ENCODE measurements at places on chromosomes 4 and X.

DNA sequence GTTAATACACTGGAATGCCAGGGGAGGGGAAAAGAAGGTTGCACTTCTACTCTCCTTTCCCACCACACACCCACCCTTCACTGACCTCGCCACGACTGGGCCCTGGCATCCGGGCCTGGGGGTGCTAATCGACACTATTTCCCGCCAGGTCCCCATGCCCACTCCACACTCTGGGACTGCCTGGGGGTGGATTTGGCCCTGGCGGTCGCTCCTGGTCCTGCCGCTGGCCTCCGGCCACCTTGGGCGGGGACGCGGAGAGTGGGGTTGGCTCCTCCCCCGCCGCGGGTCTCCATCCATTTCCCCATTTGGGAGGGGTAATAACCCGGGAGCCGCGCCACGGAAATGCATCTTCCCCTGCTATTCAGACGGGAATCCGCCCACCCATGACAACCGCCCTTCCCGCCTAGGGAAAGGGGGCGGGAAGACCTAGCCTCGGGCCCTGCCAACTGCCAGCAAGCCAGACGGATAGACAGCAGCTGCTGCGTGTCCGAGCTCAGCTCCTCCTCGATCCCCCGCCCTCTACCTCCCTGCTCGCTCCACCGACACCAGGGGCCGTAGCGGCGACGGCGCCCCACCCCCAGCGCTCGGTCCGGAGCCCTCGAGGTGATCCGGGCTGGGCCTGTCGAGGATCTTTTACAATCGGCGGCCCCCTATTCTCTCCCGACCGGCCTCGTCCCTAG, 78.1 kb downstream of the RLIM start:
- peak; percentile 4 for DNase-seq

DNA sequence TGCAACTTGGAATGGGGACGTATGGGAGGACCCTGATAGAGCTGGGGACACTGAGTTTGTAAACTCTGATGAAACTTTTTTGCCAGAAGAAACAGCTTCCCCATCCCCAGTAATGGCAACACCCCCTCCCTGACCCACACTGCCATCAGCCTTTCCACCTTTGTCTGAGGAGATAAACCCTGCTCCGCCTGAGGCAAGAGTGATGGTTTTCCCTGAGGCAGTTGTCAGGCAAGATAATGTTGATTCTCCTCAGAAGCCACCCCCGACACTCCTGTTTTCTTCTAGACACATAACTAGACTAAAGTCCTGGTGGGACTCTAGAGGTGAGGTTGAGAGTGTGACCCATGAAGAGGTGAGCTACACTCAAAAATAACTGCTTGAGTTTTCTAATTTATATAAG, 71.9 kb upstream of the STK26 start:
- DNase-seq, result no peak

- no peak for DNase-seq
Observed at GRCh38 chr4:14234307-14234706, 606.8 kb upstream of the BOD1L1 start.

DNA sequence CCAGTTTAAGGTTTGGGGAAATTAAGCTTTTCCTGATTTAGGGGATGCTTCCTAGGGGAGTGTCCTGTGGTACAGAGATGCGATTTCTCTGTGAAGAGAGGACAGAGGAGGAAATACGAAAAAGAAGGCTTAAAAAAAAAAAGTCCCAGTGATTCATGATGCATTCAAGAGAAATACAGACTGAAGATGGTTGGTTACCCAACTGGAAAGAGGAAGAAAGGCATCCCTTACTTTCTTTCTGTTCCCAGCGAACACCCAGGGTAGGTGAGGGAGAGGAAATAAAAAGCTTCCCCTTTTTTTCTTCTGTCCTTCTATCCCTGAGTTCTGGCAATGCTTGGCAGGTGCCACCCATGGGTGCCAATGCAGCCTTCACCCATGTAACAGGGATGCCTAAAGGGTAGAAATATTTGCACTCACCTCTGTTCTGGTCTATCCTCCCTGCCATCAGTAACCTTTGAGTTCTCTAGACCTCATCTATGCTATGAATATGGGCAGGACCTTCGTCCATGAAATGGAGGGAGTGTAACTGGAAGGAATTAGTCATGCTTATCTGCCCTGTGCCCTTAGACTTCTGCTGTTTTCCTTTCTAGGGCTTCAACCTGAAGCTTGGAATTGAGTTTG, 230.1 kb upstream of the GALNTL6 start:
- no peak for DNase-seq

DNA sequence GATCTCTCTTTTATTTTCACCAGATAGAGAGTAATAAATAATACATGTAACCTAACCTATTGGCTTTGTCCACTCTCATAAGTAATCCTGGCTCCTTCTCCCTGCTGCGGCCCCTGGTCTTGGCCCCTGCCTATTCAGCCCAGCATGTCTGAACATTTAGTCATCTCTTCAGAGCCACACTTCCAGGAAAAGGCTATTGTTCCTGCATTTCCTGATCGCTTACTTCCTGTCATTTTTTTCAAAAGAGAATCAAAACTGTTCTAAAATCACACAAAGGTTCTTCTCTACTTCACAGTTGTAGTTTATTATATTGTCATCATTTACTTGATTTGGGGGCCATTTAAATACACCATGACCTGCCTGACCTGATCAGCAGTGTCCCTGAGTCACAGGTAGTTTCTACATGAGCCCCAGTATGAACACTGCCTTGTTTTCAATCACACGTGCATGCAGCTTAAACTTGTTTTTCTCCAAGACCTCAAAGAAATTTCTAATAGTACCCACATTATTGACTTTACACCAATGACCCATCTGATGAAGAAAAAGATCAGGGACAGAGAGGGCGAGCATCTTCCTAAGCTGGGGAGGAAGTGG, 47.4 kb upstream of the KDR start:
- DNase-seq, result no peak
